ENCODE measurements at places on chromosomes 6 and 20.

- no peak for DNase-seq
Observed at GRCh38 chr6:152146385-152146784, 338.9 kb downstream of the ESR1 start.

- DNase-seq, result no peak
Observed at GRCh38 chr6:36131511-36132245, 1.4 kb downstream of the MAPK13 start.

DNA sequence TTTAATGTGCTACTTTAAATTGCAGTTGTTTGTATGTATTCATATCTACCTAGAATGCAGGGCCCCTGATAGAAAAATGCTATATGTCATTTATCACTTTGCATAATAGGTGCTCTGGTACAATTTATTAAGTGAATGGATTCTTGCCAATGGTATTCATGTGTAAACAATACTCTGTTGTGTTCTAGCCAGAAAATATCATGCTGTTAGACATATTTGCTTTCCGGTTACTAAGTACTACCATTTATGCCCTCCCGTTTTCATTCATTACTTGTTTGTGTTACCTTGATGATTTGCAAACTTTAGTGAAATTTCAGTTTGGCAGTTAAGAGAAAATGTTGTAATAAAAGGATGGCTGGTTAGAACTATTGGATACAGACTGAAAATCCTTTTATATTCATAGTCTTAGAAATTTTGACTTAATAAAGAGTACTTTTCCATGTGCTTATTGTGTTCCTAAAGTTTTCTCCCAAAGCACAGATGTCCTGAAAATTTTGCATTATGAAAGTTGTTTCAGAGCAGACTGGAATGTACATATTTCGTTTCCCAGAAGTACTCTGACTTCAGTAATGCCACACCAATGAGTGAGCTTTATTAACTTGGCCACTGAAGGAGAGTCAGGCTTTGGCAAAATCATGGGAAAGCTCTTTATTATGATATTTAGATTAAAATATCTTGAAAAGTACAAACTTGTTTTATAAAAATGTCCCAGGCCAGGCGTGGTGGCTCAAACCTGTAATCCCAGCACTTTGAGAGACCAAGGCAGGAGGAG lies 31.5 kb downstream of the RPF2 start:
- no peak for DNase-seq

GRCh38 chr6:43734294-43734665 lies 35.7 kb upstream of the VEGFA start:
- DNase-seq, result no peak

DNA sequence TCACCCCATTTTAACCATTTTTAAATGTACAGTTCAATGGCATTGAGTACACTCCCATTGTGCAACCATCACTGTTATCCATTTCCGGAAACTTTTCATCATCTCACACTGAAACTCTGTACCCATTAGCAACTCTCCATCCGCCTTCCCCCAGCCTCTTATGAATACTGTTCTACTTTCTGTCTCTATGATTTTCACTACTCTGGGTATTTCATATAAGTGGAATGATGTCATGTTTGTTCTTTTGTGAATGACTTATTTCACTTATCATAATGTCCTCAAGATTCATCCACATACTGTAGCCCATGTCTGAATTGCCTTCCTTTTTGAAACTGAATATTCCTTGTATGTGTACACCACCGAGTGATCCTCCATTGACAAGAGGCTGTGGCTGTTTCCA lies 92.9 kb upstream of the TOX2 start:
- DNase-seq, result no peak
